ENCODE measurements at places on chromosomes 4 and X.

GRCh38 chrX:26203561-26203960, 11.3 kb downstream of the MAGEB6 start:
- no peak for DNase-seq

GRCh38 chr4:76758996-76759395, 138.9 kb downstream of the SOWAHB start:
- no peak for DNase-seq

DNA sequence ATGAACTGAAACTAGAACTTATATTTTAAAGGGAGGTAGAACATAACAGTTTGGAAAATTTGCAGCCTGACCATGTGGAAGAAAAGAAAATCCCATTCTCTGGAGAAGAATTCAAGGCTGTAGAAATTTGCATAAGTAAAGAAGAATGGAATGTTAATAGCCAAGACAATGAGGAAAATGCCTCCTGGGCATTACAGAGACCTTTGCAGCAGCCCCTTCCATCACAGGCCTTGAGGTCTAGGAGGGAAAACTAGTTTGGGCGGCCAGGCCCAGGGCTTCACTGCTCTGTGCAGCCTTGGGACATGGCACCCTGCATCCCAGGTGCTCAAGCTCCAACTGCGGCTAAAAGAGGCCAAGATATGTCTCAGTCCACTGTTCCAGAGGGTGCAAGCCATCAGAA, 1506.8 kb downstream of the PCDH18 start:
- no peak for DNase-seq

DNA sequence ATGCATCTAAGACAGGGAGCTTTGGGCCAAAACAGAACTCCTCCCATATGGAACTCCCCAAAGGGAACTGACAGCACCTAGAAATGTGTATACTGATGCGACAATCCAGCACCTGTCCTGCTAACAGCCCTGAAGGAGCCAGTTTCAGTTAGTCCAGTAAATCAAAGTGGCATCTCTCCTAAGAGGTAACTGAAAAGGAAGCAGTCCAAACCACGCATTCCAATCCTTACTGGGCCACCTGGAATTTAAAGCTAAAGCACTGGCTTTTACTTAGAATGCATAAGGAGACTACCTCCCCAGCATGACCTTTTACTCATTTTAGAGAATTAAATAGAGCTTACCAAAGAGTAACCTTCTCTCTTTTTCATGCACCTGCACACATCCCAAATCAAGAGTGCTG, 586.8 kb upstream of the PITX2 start:
- no peak for DNase-seq

DNA sequence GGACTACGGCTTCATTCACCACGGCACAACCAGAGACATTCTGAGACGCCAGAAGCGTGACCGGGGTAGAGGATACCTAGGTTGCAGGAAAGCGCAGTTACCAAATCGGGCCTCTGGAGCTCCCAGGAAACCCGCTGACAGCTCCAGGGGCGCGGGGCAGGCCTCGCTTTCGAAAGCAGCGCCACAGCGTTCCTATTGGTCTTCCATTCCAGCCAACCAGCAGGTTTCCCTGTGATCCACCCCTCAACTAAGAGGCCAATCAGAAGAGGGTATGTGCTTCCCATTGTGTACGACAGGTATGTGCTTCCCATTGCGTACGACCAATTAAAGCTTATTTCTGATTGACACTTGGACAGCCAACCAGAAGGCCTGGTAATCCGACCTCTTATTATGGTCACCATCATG, 14.9 kb downstream of the SNX12 start:
- DNase-seq: no peak

GRCh38 chr4:124067046-124067445, 645.5 kb downstream of the ANKRD50 start:
- no peak for DNase-seq

DNA sequence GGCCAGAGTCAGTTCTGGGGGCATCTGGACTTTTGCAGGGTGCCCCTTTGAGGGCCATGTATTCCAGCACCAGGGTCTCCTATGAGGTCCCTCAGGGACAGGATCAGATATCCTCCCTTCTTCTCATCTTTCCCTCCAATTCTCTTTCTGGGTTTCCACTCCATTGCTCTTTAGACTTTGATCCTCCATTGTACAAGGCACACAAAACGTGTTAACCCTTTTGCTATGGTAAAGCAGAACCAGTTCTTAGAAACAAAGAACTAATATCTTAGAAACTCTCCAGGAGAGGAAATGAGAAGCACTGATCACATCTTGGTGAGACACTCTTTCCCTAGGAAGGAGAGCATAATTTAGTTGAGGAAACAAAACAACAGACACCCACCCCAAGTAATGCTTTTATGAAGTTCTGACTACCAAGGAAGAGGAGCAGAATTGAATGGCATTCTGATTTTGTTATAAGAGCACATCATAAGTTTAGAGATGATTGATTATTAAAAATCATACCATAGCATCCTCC, 200.7 kb upstream of the NPY2R start:
- no peak for DNase-seq

DNA sequence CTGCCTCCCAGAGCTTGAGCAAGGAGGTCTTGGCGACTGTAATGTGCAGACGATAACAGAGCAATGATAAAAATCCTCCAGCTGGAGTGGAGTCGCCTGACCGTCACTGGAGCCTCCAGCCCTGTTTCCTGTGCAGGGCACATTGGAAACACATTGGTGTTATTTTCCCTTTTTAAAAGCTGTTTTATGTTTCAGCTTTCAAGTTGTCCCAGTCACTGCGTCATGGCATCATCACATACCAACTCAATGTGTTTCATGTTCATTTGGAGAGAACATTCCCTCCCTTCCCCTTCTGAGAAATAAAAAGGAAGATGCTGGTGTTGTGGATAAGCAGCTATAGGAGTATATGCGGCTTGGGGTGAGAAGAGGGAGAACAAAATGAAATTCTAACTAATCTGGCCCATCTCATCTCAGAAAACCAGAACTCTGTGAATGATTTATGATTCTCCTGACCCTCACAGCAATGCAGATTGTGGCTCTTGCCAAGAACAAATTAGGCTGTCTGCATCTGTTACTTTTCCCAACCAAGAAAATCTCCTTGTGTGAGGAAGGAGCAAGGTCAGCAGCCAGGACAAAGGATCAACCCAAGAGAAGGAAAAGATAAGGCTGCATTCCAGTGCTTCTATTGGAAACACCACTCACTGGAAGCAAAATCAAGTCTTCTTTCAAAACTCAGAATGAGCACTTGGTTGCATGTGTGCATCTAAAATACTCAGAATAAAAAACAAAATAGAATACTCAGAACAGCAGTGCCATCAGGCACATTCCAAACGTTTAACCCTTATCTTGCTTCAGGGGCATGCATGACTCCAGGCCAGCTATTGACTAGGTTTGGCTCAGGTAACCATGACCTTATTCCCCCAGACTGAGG, 134.4 kb downstream of the RASL11B start:
- DNase-seq: no peak

DNA sequence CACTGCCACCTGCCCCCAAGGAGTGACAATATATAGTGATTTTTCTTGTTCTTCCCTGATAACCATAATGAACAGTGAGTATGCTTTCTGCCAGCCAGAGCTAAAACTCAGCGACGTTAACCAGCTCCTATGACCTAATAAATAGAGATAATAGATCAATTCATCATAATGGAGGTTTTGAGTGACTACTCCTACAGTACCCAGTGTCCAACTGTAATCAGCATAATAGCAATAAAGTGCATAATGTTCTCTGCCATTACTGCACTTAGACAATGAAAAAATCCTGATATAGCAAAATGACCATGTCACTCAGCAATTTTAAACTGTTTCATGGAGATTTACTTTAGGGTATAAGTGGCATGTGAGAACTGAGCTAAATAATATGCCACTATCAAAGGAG, 20.7 kb upstream of the TXLNG start:
- no peak for DNase-seq

- DNase-seq: no peak
Measured at GRCh38 chrX:109920325-109920724, 82.6 kb upstream of the TMEM164 start.

GRCh38 chr4:156536661-156537060, 434.9 kb downstream of the PDGFC start:
- no peak for DNase-seq

- DNase-seq: no peak
Measured at GRCh38 chrX:52420824-52421443, 52.1 kb downstream of the XAGE2 start.

GRCh38 chr4:185004562-185005218, 13.6 kb upstream of the HELT start:
- no peak for DNase-seq

DNA sequence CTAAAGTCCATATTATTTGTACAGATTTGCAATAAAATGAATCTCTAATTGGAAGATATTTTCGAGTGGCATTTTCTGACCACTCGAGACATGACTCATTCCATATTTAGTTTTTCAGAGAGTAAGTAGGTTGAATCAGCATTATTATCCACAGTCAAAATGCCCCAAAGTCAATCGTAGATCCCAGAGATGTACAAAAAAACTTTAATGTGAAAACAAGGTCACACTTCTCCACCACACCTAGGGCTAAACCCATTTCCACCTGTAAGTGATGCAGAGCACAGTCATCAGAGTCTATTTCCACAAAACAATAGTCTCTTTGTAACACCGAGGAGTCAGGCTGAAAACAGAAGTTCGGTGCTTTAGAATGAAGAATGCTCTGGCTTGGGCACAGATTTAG, 117.1 kb upstream of the TENM3 start:
- no peak for DNase-seq

DNA sequence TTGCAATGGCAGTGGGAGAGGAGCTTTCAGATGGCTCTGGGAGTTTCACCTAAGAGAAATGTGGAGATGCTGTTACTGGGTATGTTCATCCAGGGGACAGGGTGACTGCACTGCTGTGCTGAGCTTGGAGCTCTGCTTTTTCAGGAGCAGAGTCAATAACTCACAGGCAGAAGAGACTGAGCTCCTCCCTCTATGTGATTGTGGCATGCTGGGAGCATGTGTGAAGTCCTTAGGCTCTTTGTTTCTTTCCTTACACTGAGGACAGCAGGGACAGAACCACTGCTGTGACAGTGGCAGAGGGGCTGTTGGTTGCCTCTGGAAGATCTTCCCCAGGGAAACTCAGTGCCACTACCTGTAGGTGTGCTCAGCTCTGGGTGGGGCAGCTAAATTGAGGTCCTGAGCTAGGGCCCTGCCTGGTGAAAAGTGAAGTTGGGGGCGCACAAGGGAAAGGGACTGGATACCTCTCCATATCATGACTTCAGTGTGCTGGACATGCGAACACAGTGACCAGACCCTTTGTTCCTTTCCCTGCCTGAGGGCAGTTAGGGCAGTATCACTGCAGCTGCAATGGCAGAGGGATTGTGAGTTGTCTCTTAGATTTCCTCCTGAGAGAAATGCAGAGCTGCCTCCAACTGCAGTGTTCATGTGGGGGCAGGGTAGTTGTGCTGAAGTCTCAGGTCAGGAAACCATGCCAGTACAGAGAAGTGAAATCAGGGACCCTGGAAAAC, 156.7 kb downstream of the TENT5D start:
- no peak for DNase-seq

DNA sequence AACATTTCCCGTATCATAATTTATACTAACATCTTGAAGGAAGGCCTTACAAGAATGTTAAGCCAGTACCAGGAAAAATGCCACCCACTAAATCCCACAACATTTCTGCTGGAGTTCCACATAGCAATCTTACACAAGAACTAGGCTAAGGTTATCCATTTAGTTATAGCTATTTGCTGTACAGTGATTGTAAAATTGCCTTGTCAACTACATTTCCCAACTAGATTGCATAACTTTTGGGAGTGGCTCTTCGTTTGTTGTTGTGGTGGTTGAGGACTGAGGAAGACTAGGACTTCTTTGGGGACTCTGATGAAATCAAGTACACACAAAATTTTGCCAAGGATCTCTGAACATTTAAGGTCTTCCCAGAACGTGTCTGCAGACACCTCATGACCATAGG, 8.0 kb downstream of the IBSP start:
- no peak for DNase-seq

Measured in CD8-positive, alpha-beta T cell (primary cell).